Suppressor macrophage treated with lipopolysaccharide for 4 hours (primary cell): ENCODE measurements at places on chromosomes 16 and 17.

DNA sequence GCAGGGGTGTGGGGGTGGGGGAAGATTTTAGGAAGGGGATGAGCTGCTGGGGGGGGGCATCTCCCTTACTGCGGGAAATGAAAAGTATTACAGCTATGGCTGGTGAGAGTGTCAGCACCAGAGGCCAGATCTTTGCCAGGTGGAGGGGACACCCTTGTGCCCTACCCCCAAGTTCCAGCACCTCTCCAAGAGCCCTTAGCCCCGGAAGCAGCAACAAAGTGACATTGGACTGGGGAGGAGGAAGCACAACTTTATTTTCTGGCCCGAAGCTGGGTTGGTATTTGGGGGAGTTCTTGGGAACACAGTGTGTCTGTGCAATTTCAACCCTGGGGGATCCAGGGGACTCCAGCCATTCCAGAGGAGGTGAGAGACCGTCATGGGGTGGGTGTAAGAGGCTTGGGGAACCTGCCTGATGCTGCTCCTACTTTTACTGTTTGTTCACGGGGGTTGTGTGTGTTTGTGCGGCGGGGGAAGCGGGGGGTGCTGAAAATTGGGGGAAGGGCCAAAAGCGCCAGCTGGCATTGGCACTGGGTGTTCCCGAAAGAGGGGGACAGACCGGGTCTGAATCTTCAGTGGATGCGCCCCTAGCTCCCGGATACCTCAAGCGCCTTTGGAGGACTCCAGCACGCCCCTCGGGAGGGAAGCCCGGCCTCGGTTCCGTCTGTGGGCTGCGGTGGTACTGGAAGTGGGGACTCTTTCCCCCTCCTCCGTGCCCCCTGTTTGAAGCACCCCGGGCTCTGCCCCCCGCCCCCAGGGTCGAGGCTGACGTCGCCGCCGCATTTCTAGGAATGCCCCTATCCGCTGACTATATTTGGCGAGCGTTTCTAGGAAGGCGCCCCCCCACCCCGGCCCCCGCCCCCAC is 230.3 kb downstream of the MRTFB start:
- DNase-seq, result no peak

DNA sequence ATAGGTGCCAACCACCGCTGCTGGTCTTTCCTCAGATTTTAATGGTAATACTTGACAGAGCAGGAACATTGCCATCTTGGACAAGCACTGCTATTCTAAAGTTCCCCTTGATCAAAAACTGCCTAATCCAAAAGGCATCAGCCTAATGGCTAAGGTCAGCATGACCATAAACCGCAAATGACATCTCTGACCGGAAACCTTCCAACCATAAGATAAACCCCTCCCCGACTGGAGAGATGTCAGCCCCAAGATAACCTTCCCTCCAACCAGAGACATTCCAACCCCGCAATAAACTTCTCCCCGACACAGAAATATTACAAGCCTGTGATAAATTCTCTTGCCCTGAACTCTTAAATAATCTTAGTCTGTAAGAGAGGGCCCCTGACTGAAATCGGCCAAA is 7.4 kb upstream of the DHX40 start:
- DNase-seq, result no peak

DNA sequence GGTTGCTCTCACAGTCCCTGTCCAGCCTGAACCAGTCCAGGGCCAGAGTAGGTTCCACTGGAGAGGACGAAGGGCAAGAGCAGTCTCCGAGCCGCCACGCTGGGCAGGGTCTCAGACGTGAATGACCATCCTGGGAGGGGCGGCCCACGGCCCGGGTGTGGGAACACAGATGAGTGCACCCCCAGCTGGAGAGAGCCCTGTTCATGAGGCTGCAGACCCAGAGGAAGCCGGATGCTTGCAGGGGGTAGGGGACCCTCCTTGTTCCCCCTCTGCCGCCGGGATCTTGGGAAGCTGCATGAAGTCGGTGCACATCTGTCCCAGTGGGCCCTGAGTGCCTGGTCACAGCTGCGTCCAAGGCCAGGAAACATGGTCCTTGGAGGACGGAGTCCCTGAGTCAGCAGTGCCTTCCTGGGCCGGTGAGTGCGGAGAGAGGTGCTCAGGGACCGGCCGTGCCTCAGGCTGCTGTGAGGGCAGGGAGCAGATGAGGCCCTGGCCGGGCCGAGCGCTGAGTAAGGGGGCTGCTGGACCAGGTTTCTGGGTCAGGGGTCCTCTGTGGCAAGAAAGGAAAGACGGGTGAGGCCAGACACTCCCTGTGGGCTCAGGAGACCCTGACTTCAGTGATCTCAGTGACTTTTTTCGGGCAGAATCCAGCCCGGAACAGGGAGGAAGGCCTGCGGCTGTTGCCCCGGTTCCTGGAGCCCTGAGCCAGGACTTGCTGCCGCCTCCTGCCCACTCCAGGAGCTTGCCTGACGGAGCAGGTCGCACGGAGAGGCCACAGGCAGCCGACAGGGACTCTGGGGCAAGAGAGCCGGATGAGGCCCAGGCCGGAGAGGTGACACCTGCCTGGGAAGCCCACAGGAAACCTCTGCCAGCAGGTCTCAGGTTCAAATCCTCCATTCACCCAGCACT is 45.8 kb downstream of the ACTG1 start:
- no peak for DNase-seq

GRCh38 chr17:42428141-42428944 is 5.3 kb upstream of the CAVIN1 start:
- DNase-seq, result peak; percentile 71

DNA sequence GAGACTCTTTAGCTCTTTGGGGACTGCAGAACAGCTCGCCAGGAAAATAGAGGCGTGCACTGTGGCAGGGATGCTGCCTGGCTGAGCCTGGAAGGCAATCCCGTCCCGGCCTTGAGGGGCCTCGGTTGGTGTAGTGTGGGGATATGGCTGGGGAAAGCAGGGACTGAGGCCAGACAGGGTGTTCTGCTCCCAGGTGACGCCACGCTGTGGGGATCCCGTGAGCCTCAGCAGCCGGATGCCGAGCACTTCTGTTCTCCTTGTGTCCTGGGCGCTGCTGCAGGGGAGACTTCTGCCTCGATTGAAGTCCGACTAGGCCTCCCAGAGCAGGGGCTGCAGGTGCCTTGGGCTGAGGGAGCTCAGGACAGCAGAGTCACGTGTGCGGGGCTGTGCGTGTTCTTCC is 72.6 kb downstream of the BANP start:
- DNase-seq, result no peak

- no peak for DNase-seq
Observed at GRCh38 chr16:25875956-25876598, 184.3 kb downstream of the HS3ST4 start.

DNA sequence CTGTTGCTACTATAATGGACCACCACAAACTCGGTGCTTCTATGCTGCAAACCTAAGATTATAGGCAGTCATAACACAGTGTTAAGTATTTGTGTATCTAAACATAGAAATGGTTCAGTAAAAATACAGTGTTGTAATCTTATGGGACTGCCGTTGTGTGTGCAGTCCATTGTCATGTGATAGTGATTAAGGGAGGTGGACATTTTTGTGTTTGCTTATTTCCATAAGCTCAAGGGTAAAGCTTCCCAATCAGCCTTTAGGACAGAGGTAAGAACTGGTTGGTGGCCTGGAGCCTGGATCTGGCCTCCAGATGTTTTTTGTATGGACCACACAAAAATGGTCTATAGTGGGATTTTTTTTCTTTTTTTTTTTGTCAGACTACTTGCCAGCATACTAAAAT is 29.9 kb downstream of the WWOX start:
- DNase-seq, result no peak

DNA sequence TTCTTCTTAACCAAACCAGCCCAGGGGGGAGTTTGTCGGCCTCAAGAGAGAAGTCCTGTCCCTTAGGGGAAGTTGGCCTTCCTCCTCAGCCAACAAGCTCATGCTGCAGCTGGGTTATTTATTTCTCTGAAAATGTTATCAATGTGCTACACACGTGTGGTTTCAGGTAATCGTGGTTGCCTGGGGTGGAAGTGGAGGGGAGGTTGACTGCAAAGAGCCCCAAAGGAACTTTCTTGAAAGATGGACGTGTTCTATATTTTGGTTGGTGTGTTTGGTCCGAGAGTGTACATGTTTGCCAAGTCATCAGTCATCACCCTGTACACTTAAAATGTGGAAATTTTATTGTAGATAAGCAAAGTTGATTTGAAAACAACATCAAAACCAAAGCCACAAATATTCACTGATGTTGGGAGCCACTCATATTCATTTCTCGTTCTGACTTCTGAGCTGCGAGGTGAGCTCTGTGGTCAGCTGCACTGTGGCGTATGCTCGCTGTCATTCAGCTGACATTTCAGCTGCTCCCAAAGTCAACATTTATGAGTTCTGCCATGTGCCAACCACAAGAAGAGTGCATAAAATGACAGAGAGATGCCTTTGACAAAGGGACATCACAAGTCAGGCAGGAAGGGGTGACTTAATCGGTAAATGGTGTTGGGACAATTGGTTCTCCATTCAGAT is 26.5 kb upstream of the ADGRG1 start:
- DNase-seq, result no peak

DNA sequence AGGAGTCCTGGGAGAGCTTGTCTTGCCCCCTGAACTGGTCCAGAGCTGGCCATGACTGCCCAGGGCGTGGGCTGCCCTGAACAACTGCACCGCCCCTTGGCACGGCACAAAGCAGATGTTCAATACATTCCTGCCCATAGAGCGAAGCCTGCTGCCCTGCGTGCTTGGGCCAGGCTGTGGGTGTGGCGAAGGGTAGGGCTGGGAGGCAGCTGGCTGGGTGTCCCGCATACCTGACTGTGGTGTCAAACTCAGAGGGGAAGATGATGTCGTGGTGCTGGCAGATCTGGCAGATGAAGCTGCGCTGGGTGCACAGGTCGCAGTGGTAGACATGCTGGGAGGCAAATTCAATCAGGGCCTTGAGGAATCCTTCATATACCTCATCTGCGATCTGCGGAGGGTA is 124.2 kb upstream of the SMURF2 start:
- no peak for DNase-seq

GRCh38 chr16:11596572-11597226 is 10.0 kb upstream of the LITAF start:
- no peak for DNase-seq

DNA sequence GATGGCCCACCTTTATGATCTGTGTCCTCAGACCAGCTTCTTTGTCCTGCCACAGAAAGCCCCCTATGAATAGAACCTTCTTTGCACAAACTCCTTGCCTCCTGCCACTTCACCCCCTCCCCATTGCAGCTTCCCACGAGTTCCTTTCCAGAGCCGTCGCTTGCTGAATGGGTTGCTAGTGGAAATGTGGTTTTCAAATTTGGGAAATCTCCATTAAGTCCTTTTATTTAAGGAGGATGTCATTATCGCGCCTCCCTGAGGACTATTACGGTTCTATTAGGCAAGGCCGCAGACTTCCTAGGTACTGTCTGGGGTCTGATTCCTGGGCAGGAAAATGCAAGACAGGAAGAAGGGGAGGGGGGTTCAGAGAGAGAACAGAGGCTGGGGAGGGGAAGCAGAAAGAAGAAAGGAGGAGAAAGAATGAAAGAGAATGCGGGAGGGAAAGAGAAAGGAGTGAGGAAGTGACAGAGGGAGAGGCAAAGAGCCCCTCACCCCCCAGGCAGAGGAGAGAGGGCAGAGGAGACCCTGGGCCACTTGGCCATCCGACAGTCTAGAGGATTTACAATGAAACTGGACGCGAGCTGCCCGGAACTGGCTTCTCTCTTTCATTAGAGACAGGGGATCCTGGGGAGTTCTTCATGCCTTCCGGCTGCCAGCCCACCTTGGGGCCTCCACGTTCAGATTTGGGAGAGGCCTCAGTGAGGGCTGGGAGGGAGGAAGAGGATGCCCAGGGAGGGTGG is 31.7 kb upstream of the ETV4 start:
- no peak for DNase-seq

DNA sequence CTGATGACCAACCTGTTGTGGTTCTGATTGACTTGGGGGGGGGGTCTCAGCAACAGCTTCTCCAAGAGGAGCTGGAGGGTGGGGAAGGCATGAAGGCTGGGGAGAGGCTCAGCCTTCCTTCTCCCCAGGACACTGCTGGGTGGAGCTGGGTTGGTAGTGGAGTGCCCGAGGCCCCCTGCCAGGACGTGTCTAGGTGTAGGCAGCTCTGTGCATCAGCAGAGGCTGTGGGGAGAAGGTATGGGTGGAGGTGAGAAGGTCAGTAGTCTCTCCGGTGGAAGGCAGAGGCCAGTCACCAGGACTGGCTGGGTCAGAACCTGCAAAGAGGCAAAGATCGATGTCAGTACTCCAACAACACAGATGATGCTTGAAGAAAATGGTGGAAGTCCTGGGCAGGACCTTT is 3.9 kb downstream of the CHAD start:
- DNase-seq, result no peak

GRCh38 chr17:50039058-50039457 is 16.9 kb upstream of the ITGA3 start:
- no peak for DNase-seq

DNA sequence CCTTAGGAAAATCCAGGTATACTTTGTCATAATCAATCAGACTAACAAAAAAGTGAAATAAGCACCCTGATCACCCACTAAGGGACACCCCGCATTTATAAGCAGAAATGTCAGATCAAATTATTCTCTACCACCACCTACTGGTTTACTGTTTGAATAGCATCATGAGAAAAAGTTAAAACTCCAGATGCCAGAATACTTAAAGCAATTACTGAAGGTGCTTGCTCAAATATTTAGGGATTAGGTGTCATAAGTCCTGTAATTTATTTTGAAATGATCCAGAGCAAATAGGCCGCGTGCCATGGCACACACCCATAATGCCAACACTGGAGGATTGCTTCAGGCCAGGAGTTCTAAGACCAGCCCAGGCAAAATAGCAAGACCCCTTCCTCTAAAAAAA is 2.3 kb downstream of the TOP2A start:
- DNase-seq, result peak; percentile 57

DNA sequence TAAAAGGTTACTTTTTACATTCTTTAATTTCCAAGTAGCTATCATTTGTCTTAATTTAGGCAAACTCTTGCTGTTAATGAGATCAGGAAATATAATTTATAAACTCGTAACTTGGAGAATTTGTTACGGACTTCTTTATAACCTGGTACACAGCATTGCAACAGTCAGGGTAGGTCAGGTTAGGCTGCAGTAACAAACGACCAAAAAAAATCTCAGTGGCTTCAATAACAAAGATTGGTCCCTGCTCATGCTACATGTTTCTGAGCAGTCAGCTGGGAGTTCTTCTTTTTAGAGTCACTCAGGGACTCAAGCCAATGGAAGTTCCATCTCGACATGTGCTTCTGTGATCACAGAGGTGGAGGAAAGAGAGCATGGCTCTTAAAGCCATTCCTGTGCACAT is 110.1 kb downstream of the USP31 start:
- no peak for DNase-seq

- no peak for DNase-seq
Observed at GRCh38 chr17:72691586-72691985, 400.9 kb downstream of the SLC39A11 start.

DNA sequence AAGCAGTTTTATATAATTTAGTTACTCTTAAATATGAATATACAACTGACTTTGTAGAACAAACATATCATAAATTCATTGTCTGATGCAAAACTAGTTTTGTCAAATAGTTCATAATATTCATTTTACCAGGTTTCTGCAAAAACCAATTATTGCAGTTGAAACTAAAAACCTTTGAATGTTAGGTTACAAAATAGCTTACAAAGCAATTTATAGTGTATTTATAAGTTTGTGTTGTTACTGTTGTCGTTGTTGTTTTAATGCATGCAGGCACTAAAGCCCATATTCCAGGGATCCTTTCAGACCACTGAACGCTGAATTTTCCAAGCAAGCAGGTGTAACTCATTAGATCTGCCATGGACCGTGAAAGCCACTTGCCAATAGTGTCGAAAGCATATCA is 427.6 kb downstream of the ZFHX3 start:
- no peak for DNase-seq

- no peak for DNase-seq
Observed at GRCh38 chr17:56707312-56708219, 114.1 kb downstream of the NOG start.

GRCh38 chr17:43983515-43984411 is 20.7 kb upstream of the NAGS start:
- no peak for DNase-seq

GRCh38 chr16:17972460-17972943 is 364.0 kb downstream of the NPIPA8 start:
- no peak for DNase-seq
